ENCODE measurements at places on chromosomes 16 and 17. TPM values are rescaled to one million over a fixed set of nuclear protein-coding genes. Genes with fewer than 3 reads are reported as not detected.

GRCh38 chr17:37555386-37555785 lies 53.8 kb downstream of the SYNRG start:
- no peak overlapping the region for H3K4me3 ChIP-seq
- no peaks in the 10 kb centered on the region for H3K27me3 ChIP-seq
- H3K36me3 ChIP-seq: peaks cover 56% of the 10 kb centered on the region
- no peak overlapping the region for H3K27ac ChIP-seq
- DNase-seq: no peak

GRCh38 chr16:14211856-14212543 lies 140.9 kb downstream of the MRTFB start:
- H3K36me3 ChIP-seq: peaks cover 34% of the 10 kb centered on the region
- no peak overlapping the region for H3K4me3 ChIP-seq
- no peaks in the 10 kb centered on the region for H3K4me1 ChIP-seq
- H3K27ac ChIP-seq: no peak overlapping the region

- H3K27ac ChIP-seq: no peak overlapping the region
- H3K4me1 ChIP-seq: no peaks in the 10 kb centered on the region
- H3K36me3 ChIP-seq: peaks cover 4% of the 10 kb centered on the region
- H3K27me3 ChIP-seq: no peaks in the 10 kb centered on the region
Measured at GRCh38 chr17:76160896-76161528, 20.0 kb upstream of the FOXJ1 start.

Gene LRRC59
- 122 TPM for polyA plus RNA-seq

Gene TLCD3B
- 3.8 TPM for polyA plus RNA-seq

DNA sequence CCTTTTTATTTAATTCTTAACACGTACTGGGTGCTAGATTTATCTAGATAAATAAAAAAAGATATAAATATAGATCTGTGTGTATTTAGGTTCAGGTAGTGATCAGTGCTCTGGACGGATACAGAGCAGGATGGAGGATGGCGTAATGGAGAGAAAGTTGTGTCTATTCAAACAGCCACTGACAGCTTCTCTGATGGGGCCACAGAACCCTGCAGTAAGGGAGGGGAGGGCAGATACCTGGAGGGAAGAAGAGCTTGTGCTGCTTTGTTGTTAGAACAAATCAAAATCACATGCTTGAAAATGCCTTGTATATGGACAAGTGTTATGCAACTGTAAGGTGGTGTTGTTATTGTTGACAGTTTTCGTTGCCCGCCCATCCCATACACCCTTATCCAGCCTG lies 170.2 kb downstream of the UTP18 start:
- H3K27ac ChIP-seq: no peak overlapping the region
- H3K4me1 ChIP-seq: no peaks in the 10 kb centered on the region
- H3K4me3 ChIP-seq: no peak overlapping the region
- no peak for DNase-seq

DNA sequence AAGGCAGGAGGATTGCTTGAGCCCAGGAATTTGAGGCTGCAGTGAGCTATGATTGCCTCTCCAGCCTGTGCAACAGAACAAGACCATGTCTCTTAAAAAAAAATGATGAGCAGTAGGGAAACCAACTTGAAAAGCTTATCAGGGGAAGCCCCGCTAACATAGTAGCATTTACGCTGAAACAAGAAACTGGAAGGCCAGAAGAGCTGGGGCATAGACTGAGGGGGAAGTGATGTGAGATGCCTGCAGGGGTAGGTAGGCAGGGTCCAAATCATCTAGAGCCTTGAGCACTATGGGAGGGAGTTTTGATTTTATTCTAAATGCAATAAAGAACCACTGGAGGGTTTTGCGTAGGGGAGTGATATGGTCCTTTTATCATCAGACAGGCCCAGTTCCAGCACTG lies 139.3 kb downstream of the CYB561 start:
- H3K36me3 ChIP-seq: peaks cover 2% of the 10 kb centered on the region
- DNase-seq: no peak
- H3K27me3 ChIP-seq: no peaks in the 10 kb centered on the region
- H3K4me3 ChIP-seq: no peak overlapping the region

DNA sequence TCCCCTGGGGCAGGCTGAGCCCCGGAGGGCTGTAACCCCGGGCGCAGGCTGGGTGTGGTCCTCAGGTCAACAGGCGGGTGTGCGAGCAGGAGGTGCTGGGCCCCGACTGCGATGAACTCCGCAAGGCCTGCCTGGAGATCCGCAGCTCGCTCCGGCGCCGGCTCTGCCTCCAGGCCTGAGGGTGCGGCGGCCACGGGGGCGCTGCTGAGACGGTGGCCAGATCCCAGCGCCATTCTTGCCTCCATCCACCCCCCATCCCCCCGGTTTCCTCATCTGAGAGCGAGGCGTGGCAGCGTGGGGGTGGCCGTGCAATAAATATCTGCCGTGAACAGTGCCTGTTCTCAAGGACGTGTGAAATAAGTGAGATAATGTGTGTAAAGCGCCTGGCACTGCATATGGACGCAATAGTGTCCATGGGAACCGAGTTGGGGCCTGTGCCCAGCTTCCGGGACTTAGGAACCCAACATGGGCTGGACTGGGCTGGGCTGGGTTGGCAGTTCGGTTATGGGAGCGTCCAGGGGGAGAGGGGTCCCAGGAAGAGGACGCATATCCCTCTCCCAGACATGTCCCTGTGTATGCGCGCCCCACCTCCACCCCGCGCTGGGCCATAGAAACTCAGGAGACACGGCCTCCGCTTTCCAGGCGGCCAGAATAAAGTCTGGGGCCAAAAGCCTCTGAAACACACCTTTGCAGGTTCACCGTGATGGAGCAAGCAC lies 15.0 kb downstream of the ZNF213 start:
- H3K27ac ChIP-seq: peak overlapping the region; percentile 73
- peaks cover 13% of the 10 kb centered on the region for H3K4me1 ChIP-seq
- no peaks in the 10 kb centered on the region for H3K27me3 ChIP-seq
- no peaks in the 10 kb centered on the region for H3K36me3 ChIP-seq
- DNase-seq: peak; percentile 87
- peak overlapping the region; percentile 91 for H3K4me3 ChIP-seq

DNA sequence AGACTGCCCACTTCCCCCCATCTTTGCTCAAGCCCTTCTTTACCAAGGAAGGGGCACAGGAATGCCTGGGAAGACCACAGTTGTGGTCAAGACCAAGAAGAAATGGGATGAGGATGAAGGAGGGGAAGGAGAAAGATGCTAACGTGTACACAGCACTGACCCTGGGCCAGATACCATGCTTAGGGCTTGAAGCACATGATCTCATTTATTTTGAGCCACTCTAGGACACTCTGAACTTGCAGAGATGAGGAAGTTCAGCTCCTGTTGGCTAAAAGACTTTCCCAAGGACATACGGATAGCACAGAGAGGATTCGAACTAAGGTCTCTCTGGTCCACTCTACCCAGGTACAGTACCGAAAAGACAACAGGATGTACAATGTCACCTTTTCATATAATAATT lies 42.6 kb downstream of the PIK3R5 start:
- H3K36me3 ChIP-seq: no peaks in the 10 kb centered on the region
- no peaks in the 10 kb centered on the region for H3K27me3 ChIP-seq
- no peaks in the 10 kb centered on the region for H3K4me1 ChIP-seq

DNA sequence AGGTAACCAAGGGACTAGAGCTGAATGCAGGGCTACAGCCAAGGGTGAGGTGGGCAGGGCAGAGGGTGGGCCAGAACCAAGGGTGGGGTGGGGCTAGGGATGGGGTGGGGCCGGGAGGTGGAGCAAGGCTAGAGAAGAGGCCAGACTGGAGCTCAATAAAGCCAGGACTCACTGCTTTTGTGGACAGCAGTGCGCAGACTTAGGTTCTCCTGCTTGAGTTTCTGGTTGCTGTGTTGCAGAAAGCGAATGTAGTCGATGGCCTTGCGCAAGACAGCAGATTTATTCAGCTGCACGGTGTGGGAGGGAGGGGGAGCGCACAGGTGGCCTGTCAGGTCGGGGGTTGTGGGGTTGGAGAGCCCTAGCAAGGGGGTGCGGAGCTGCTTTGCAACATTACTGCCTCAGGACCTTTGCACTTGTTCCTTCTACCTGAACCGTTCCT lies 18.7 kb downstream of the SREBF1 start:
- peaks cover 24% of the 10 kb centered on the region for H3K4me1 ChIP-seq
- no peaks in the 10 kb centered on the region for H3K27me3 ChIP-seq
- peaks cover 55% of the 10 kb centered on the region for H3K36me3 ChIP-seq
- peak; percentile 85 for DNase-seq
- no peak overlapping the region for H3K4me3 ChIP-seq

GRCh38 chr17:49552070-49552751 lies 23.5 kb upstream of the NXPH3 start:
- no peak overlapping the region for H3K27ac ChIP-seq
- H3K4me3 ChIP-seq: no peak overlapping the region
- H3K27me3 ChIP-seq: no peaks in the 10 kb centered on the region
- no peaks in the 10 kb centered on the region for H3K36me3 ChIP-seq
- no peaks in the 10 kb centered on the region for H3K4me1 ChIP-seq

DNA sequence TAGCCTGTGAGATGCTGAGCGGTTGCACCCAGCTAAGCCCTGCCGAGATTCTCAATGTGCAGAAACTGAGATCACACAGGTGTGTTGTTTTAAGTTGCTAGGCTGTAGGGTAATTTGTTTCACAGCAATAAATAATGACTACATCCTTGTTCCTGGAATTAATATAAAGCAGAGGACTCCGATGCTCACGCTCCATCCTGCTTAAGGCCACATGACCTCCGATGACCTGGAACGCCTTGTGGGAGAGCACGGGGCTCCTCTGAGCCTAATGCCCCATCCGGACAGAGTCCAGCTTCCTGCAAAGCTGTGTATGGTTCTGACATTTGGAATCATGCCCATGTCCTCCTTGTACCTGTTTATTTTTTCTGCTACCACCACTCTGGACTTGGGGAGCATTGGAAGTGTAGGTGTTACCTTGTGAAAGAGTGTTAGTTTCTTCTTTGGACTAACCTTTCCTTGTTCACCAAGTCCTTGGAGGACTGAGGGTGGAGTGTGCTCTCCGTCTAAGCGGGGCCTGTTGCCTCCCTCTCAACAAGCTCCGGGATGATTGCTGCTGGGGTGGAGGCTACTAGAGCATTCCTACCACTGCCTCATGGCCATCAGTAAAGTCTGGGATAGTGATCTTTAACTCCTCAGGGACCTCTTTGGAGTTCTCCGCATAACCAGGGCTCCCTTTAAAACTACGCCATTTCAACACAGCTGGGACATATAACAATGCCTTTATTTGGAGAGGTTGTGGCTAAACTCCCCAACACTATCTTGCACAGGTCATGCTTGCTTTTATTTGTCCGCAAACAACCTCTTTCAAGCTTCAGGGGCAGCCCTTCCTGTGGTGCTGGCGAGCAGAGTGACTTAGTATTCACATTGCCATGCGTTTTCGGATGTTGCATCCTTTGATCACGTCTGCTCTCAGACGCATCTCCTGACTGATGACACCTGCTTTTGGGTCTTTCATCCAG lies 125.4 kb downstream of the IRX3 start:
- DNase-seq: no peak
- H3K27me3 ChIP-seq: no peaks in the 10 kb centered on the region

GRCh38 chr17:20026960-20027359 lies 17.8 kb downstream of the SPECC1 start:
- no peaks in the 10 kb centered on the region for H3K36me3 ChIP-seq
- H3K27ac ChIP-seq: no peak overlapping the region
- H3K27me3 ChIP-seq: no peaks in the 10 kb centered on the region
- DNase-seq: no peak
- H3K4me1 ChIP-seq: no peaks in the 10 kb centered on the region

Gene BIRC5
- 23.5 TPM for polyA plus RNA-seq

- DNase-seq: peak; percentile 58
- no peaks in the 10 kb centered on the region for H3K36me3 ChIP-seq
- peaks cover 39% of the 10 kb centered on the region for H3K4me1 ChIP-seq
- no peaks in the 10 kb centered on the region for H3K27me3 ChIP-seq
Measured at GRCh38 chr17:44004761-44005526, 522 bp downstream of the NAGS start.

Gene ALOX15B
- polyA plus RNA-seq: not detected

DNA sequence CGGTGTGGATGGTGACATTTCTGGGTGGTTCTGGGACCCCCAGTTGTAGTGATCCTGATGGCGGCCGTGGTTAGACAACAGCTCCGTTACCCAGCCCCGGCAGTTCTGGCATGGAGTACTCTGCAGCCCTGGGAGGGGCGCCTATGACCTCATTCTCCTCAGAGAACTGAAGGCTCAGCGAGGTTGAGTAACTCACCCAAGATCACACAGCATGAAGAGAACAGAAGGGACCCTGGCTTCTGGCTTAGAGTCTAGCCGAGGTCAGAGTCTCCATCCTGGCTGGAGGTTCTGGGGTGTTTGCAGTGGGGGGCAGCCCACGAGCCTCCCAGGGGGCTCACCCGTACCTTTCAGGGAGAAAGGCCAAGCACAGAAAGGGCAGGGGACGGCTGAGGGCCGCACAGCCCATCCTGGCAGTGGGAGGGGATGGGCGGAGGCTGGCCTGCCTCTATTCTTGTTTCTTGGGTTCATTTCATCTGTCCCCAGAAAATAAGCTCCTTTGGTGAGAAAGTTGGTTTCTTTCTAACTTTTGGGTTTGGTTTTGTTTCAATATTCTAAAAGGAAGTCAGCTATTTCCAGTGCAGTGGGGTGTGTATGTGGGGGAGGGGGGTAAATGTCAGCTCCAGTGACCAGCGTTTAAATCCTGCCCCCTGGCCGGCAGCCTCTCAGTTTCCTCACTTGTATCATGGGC lies 13.2 kb downstream of the ZFPM1 start:
- peak overlapping the region; percentile 98 for H3K27ac ChIP-seq
- H3K4me3 ChIP-seq: no peak overlapping the region
- H3K4me1 ChIP-seq: peaks cover 77% of the 10 kb centered on the region
- no peaks in the 10 kb centered on the region for H3K27me3 ChIP-seq
- H3K36me3 ChIP-seq: no peaks in the 10 kb centered on the region
- DNase-seq: no peak
